ENCODE measurements at places on chromosomes 1 and 21. TPM values are rescaled to one million over a fixed set of nuclear protein-coding genes. Genes with fewer than 3 reads are reported as not detected.

Gene CYP4A11
- total RNA-seq, result not detected

Gene C1orf94
- total RNA-seq, result not detected

GRCh38 chr1:57674801-57675200, 250.9 kb upstream of the DAB1 start:
- DNase-seq, result no peak

GRCh38 chr1:177289532-177289931, 118.8 kb downstream of the BRINP2 start:
- DNase-seq, result no peak

- no peak for DNase-seq
Observed at GRCh38 chr1:167541003-167541402, 12.6 kb downstream of the CREG1 start.

DNA sequence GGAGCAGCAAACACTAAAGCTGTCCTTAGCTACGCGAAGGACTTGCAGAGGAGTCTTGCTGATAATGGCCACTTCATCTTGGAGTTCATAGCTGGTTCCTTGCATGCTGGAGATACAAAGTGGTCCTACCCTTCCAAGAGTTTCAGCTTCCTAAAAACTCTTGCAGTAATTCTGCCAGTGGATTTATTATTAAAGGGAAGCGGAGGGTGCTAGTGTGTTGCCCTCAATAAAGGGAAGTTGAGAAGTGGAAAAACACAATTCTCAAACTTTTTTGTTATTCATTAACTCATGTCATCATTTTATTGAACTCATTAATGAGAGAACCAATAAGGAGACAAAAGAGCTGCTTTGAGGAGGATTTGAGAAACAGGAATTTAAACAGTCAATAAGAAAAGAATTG, 6.5 kb upstream of the HAPLN2 start:
- no peak for DNase-seq

DNA sequence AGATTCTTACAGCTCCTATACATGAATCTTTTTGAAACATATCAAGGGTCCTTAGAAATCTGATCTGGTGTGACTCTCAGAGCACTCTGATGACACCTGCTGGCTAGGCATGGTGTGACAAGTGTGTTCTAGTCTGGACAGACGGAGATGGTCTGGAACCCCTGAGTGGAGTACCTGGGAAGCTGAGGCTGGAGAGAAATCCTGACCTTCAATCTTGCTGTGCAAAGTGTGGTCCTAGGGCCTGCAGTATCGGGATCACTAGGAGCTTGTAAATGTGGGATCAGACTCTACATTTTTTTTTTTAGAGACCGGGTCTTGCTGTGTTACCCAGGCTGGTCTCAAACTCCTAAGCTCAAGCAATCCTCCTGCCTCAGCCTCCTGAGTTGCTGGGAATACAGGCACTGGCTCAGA, 78.6 kb upstream of the SOD1 start:
- no peak for DNase-seq
